Small intestine (tissue), 16 donors: ENCODE measurements at places on chromosomes 6 and 20.

GRCh38 chr20:40563296-40563950 lies 125.6 kb downstream of the MAFB start:
- peak; percentile 98 for DNase-seq

DNA sequence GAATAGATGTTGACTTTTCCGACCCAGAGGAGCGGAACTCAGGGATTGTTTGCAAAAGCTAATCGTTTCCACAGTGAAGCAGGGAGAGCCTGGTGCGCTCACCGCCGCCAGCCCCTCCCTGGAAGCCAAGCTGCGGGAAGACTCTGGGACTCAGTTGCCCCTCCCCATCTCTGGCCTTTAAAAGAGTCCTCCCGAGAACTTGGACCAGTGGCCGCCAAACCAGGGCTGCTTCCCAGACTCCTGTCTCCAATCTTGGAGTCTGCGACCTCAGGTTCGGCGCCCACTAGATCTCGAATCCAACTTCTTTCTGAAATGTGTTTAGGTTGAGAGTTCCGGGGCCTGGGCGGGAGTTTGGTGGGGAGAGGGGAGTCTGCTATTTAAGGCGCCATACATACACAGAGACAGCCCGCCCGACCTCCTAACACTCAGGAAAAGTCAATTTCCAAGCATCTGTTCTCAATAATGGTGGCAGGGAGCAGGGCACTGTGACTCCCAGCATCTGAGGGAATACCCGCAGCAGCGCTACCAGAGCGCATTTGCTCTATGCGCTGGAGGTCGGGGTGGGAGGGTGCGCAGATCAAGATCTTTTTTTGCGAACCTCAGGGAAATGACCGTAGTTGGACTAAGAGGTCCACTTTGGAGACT lies 800 bp upstream of the GRIK2 start:
- no peak for DNase-seq

DNA sequence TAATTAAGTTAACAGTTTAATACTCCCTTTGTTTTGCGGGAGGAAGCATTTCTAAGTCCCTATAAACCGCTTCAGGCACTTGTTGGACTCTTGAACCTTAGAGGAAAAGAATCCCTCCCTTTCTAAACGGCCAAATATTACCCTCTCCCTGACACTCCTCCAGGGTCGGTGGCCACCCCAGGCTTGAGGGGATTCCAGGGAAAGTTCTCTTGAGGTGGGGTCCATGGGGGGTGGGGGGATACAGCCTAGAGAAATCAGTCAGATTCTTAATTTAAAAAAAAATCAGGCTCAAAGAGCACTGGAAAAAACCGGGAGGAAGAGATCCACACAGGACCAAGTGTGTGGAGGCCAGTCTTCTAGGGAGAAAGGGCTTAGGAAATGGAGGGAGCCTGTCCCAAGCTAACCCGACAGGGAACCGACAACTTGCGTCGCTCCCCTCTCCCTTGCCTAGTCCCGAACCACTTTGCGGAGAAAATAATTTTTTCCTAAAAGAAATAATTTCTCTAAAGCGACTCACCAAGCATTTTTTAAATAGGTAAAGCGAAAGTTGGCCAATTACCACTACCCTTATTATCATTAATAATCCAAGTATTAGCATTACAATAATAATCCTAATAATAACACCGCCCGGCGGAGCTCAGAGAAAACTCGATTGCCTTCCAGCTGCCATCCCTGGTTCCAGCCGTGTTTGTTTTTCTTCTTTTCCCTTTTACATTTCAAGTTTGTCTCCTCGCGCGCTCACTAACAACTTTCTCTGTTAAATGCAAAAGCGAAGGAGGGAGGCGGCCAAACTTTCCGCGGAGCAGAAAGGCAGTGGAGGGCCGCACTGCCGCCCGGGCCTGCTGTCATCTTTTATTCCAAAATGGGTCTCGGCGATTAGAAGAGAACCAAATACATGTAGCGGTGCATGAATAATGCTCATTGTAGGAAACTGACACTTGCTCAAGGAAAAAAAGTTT lies 4.8 kb downstream of the NR2E1 start:
- peak; percentile 17 for DNase-seq

GRCh38 chr6:7866526-7866925 lies 44.1 kb downstream of the TXNDC5 start:
- DNase-seq, result no peak

DNA sequence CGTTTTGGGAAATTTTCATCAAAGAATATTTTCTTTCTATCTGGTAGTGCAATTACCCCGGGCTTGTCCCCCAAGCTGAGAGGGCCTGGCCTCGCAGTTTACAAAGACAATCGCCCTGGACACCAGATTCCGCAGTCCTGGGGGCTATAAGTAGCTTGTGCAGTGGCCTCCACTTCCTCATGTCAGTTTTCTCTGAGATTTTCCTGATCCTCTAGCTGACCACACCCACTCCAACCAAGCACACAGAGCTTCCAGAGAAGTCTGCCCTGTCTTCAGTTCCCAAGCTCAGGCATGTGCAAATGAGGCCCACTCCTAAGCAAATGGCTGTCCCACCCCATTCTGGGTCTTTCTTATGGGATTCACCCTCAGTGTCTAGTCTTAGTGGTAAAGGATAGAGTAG lies 245.3 kb downstream of the MAFB start:
- DNase-seq, result no peak
